Stimulated activated CD4-positive, alpha-beta T cell treated with anti-CD3 and anti-CD28 coated beads, Interleukin-15, amount 100 ng/mL, for 24 hours (primary cell): ENCODE measurements at places on chromosomes 16 and 17.

- peak; percentile 94 for DNase-seq
Measured at GRCh38 chr17:35242805-35243560, at the start of gene SLFN5. SLFN5 (plus strand) TSS chr17:35243072; CDS start chr17:35258691, 15,619 bp downstream.

GRCh38 chr17:82338858-82339633 is 5.5 kb upstream of the SECTM1 start:
- DNase-seq = no peak

DNA sequence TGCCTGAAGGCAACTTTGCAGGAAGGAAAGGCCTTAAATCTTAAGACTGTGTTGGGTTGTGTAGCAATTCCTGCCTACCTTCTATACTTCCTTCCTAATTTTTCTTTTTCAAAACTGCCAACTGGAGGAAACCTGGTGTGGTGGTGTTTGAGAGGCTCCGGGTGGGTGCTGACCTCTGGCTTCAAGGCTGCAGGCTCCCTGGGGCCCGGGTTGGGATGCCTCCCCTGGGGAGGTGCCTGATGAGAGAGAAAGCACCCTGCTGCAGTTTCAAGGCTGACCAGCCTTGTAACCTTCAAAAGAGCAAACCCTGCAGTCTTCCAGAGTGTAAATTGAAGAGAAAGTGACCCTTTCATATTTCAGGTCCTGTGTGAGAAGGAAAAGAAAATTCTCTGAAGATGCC is 55.9 kb downstream of the MSI2 start:
- no peak for DNase-seq

- DNase-seq = no peak
Measured at GRCh38 chr16:23282568-23282967, 19.5 kb upstream of the SCNN1B start.

- peak; percentile 77 for DNase-seq
Measured at GRCh38 chr17:75877752-75878173, 618 bp downstream of the TRIM47 start.

- DNase-seq = no peak
Measured at GRCh38 chr16:46895399-46896313, 11.5 kb downstream of the GPT2 start.

DNA sequence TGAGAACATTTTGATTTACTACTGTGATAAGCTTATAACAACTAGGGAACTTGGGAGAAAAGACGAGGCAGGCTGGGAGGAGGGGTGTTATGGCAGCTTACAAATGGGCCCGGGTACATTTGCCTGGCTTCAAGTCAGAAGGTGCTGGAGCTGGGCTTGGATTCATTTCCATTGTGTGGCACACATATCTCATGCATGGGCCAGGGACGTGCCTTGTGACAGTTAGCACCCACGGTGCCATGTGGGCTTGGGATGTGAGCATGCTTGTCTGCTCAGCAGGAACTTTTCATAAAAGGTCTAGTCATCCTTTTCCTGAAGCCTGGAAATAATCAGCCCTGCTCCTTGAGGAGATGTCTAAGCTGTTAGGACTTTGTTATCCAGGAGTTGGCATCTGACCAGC is 572.2 kb downstream of the CDH13 start:
- no peak for DNase-seq

GRCh38 chr17:62707425-62707739 is 79.9 kb downstream of the MRC2 start:
- no peak for DNase-seq

DNA sequence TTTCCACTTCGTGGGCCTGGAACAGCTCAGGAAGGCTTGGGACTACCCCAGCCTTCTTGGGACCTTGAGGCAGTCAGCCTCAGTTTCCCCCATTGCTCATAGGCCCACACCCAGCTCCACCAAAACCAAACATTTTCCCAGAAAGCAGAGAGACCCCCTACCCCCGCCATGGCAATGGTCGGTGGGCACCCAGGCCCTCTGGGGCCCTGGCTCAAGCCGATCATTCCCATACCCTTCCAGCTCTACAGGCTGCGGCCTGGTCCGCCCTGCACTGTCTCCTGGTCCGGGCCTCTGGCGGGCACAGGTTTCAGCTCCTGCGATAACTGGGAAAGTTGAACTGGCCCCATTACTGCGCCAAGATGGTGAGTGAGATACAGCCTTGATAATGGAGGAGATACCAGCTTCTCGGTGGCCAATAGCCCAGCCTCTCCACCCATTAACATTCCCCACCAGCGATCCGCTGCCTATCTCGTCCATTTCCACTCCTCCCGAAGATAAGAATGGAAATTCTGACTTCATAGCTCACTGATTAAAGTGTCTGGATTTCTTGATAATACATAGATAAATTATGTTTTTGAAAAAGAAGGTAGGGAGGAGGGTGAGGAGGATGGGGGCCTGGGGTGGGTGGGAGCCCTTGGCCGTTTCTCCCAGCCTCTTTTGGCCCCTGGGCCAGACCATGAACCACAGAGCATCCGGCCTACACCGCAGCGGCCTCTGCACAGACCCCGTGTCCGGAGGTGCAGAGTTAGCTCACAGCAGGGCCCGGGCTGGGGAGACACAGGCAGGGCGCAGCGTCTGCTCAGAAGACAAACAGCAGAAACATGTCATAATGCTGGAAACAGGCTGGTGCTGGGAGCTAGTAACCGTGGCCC is 11.6 kb downstream of the ZFPM1 start:
- no peak for DNase-seq

- no peak for DNase-seq
Measured at GRCh38 chr16:89355686-89356085, 134.7 kb downstream of the ANKRD11 start.

DNA sequence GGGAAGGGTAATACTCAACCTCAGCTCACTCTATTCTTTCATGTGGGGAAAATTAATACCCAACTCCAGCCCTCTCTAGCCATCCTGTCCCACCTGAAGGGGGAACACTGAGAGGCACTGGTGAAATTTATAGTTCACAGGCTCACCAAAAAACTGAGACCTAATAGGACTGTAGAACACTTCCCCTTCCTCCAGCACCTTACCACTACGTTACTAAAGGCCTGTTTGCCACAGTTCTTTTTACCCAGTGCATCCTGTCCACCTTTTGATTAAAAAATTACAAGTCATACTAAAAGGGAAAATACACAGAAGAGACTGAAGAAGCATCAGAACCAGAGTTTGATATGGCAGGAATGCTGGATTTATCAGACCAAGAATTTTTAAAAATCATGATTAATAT is 26.0 kb downstream of the DHRS7B start:
- no peak for DNase-seq

- peak; percentile 40 for DNase-seq
Measured at GRCh38 chr16:21663889-21664647, at the start of gene OTOA. OTOA (plus strand) TSS chr16:21663968; CDS start chr16:21678515, 14,547 bp downstream.

DNA sequence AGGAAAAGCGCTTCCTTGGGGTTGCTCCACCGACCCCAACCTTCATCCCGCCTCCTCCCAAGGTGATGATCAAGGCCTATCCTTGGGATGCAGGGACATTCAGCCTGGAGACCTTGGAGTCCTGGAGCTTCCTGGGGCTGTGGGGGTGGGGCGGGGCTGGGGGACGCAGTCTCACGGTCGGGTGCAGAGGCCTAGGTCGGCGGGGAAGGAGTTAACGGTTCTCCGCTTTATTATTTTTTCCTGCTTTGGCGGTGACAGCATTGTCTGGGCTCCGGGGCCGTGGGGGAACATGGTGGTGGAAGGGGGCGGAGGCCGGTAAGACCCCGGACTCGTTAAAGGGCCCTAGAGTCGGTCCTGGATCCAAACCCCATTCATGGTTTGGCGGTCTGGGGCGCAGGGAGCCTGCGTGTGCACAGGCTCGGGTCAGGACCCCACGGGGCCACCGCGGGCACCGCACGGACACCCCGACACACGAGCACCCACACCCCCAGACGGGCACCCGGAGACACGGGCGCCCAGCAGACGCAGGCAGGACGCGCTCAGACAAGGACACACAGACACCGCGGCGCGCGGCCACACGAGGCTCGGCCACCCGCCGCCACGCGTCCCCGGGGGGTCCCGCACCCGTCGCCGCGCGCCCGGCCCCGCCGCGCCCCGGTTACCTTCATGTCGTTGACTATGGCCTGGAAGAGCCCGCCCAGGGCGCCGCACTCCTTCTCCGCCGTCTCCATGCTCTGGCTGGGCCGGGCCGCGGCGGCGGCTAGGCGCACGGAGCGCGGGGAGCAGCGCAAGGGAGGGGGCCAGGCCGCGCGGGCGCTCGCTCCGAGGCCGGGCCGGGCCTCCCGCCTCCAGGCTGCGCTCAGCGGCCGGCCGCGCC is 554 bp downstream of the MTSS2 start:
- DNase-seq = no peak

DNA sequence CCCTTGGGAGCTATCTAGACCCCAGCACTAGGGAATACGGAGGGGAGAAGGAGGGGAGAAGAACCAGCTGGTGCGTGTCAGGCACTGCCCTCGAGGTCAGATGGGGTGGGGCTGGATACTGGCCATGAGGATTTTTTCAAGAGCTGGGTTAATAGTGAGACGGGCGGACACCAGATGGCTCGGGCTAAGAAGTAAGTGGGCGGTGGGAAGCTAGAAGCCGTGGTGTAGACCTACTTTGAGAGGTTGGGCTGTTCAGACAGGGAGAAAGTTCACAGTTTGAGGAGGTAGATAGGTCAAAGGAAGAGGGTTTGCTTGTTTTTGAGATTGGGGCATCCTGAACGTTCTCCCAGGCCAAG is 303.8 kb downstream of the SEC14L1 start:
- peak; percentile 43 for DNase-seq

- DNase-seq = no peak
Measured at GRCh38 chr17:17514361-17514992, 18.3 kb upstream of the RASD1 start.

DNA sequence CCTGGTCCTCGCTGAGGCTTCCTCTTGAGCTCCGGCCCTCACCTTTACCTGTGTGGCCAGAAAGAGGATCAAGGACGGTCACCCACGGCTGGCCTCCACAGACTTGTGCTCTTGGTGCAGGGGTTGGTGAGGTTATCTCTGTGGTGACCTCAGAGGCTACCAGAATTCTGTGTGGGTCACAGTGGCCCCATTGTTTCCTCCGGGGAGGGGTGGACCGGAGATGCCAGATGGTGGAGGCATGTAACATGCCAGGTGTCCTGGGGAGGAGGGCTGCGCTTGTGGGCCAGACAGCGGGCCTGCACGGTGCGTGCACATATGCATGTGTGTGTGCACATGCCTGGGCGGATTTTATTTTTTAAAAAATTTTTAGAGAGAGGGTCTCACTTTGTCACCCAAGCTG is 6.3 kb downstream of the SGCA start:
- DNase-seq = no peak

DNA sequence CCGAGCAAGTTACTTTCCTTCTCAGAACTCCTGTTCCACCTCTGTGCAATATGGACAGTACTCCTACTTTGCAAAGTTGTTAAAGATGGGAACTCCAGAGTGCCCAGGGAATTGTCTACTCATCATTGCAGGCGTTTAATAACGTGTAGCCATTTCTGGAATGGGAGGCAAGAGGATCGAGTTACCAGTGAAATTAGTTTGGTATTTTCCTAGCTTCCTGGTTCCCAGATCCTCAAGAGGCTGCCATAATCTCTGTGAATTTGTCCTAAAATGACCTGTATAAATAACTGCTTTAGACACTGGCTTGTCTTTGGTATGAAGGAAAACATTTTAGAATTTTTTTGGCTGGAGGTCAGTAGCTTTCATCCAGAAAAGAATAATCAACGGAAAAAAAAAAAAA is 27.7 kb downstream of the WWOX start:
- DNase-seq = no peak

DNA sequence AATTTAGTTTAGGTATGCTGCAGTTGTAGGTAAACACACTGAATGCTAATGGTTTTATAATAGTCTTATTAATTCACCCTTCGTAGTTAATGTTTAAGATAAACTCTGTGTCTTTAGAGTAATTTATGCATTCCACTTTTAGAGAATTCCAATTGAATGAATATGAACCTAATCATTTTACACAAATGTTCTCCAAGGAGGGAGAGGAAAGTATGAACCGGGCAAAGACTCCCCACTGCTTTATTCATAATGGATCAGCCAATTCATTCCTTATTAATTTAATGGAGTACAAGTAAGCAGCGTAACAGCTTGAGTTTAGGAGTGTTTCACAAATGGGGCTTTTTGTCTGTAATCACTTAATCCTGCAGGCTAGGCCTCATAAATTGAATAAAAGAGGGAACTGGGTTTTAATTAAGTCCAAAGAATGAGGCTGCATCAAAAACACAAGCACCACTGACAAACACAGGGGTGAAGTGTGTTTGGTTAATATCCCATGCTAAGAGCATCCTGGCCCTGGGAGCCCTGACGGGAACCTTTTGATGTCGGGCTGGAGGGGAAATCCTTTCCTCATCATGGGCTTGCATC is 375.7 kb upstream of the DYNLRB2 start:
- no peak for DNase-seq

DNA sequence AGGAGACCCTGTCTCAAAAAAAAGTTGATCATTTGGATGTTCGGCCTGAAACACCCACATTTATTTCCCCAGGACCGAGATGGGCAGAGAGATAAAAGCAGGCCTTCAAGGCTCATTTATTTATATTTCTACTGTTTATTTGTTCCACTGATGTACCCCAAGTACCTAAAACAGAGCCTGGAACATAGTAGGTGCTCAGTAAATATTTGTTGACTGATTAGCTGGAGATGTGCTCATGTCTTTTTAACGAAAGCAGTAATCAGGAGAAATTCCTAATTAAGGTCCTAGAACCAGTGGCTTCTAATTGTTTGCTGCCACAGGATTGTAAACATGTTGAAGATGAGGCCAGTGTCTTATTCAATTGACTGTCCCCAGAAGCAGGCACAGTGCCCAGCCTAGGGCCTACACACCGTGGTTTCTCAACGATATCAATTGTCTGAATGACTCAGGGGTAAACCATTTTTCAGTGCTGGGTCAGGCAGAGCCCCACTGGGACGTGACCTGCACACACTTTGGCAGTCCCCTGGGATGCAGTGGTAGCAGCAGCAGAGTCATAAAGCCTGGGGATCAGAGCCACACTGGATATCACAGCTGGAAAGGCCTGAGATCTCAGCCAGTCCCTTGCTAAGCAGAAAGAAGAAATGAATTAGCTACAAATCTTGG is 34.8 kb downstream of the SOST start:
- no peak for DNase-seq

DNA sequence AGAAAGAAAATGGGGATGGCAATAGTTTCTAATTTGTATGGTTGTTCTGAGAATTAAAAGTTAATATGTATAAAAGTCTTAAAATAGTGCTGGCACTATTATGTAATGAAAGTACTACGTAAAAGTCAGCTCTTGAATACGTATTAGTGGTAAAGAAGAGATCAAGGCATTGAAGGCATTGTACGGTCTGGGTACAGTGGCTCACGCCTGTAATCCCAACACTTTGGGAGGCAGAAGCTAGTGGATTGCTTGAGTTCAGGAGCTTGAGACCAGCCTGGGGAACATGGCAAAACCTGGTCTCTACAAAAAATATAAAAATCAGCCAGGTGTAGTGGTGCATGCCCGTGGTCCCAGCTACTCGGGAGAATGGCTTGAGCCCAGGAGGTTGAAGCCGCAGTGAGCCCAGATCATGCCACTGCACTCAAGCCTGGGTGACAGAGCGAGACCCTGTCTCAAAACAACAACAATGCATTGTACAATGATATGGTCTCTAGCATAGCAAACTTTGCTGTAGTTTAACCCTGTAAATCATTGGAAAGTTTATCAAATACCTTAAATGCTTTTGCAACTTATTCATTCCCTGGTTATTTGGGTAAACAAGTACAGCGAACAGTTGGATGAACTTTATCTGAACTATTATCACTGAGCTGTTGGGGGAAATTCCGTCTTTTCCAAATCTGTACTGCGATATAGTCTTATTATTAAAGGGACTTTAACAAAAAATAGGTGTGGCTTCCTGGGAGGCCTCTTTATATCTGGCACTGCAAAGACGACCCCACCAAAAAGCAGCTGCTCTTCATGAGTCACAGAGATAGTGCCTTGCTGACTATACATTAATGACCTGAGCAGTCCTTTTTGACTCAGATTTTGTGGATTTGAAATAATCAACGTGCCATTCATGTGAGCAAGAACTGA is 73.6 kb downstream of the GPRC5B start:
- no peak for DNase-seq

GRCh38 chr17:51841669-51842068 is 316.8 kb downstream of the CA10 start:
- DNase-seq = no peak
